Common myeloid progenitor, CD34-positive (primary cell): ENCODE measurements at places on chromosomes 13 and 19.

GRCh38 chr13:99691552-99691951, 190.3 kb downstream of the TM9SF2 start:
- DNase-seq: no peak

GRCh38 chr19:57078802-57079201, 41.0 kb upstream of the USP29 start:
- no peak for DNase-seq

DNA sequence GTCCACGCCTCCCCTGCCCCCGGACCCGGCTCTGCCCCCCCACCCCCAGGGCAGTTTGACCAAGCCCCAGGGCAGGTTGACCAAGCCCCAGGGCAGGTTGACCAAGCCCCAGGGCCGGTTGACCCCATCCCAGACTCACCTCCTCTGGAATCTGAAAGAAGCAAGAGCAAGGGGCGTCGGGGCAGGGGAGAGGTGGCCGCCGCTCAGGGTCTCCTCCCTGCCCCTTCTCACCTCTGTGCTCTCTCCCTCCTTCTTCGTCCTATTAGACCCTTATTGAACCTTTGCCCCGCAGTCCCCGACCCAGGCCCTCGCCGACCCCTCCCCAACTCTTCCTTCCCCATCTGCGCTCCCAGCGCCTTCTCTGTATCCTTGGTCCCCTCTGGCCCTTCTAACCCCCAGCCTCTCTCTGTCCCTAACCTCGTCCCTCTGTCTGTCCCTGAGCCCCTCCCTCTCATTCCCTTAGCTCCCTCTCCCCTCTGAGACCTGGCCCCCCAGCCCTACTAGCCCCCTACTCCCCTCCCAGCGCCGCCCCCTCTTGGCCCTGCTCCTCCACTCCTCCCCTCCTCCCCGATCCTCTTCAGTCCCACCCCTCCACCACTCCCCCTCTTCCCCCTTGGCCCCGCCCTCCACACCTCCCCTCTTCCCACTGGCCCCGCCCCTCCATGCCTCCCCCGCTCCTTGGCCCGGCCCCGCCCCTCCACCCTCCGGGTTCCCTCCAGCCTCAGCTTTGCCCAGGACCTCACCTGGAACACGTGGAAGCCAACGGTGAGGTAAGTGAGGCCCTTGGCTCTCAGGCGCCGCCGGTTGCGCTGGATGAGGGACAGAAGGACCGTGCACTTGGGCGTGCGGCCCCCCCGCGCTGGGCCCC, 7.6 kb downstream of the CAPN12 start:
- DNase-seq: peak; percentile 55

DNA sequence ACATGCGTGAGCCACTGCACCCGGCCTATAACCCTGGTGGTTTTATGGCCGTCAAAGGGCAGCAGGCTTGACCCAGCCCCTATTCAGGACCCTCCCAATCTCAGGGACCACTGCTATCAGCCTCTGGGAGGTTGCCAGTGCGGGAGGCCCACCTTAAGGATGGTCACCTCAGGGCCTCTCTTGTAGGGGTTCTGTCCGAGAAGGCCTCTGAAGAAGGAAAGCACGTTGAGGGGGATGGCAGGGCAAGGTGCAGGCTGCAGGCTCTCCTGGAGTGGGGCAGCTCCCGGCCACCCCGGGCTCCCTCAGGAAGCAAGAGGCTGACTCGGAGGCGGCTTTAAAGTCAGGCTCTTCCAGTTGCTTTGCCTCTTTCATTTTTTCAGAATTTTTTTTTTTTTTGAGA, 6.0 kb upstream of the GRTP1 start:
- DNase-seq: no peak

DNA sequence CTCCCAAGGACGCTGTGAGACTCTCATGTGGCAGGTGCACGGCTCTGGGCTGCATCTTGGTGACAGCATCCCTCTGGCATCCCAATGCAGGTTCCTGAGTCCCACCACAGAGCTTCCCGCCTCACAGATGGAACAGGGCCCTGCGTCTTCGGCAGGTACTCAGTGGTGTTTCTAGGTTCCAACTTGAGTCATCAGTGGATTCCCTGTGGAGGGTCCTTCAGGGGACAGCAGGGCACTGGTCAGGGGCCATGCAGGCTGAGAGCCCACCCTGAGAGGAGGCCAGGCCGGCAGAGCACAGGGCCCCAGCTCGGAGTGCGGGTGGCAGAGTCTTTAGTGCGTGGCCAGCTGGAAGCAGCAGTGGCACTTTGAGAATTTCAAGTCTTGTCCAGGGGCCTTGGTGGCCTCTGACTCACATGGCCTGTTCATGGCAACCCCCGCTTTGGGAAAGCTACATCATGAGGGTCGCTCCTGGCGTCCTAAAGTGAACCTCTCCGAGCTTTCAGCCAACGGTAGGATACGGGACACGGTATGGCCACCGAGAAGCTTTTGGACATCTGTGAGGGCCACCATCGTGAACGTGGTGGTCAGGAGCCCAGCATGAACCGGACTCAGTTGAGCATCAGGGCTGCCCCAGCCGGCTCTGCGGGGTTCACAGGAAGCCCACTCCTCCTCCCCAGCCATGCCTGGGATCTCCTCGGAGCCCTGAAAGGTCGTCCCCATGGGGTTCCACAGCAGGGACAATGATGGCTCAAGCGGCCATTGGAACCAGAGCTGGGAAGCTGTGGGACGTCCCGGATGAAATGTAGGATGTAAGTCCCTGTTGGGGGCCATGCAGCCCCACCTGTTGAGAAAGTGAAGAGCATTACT, 72.0 kb upstream of the MCF2L start:
- DNase-seq: no peak

- peak; percentile 26 for DNase-seq
These were observed 338.1 kb downstream of the RFC3 start for GRCh38 chr13:34155931-34156607.

- no peak for DNase-seq
These were observed 447.4 kb downstream of the COG6 start for GRCh38 chr13:40102854-40103253.

GRCh38 chr19:16315825-16316505, 8.7 kb upstream of the KLF2 start:
- DNase-seq: peak; percentile 75

DNA sequence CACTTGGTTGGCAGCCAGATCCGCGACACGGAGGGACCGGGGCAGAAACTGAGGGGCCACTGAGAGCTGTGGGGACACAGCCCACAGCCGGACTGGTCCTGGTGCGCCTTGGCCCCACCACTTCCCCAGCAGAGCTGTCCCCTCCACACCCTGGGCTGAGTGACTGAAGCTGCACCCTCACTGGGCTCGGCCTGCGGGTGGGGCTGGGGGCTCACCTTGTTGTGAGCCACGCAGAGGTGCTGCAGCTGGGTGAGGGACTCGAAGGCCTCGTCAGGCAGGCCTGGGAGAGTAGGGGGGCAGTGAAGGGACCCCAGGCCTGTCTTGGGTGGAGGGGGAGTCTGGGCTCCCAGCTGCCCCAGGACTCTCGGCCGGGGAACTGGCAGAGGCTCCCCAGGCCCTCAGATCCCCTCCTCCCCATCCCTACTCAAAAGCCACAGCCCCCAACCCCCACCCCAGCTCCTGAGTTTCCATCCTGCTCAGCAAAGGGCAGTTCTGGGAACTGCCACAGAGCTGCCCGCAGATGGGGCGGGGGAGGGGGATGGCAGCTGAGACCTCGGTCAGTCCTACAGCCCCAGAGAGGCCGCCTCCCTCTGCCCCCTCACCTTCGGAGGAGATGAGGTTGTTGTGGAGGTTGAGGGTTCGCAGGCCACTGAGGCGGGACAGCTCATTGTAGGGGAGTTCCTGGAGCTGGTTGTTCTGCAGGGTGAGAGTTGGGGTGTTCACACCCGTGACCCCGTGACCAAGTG, 2.3 kb downstream of the PODNL1 start:
- DNase-seq: no peak

GRCh38 chr19:11025997-11026396, 63.3 kb upstream of the LDLR start:
- no peak for DNase-seq

GRCh38 chr13:97278435-97279411, 56.6 kb downstream of the MBNL2 start:
- no peak for DNase-seq

DNA sequence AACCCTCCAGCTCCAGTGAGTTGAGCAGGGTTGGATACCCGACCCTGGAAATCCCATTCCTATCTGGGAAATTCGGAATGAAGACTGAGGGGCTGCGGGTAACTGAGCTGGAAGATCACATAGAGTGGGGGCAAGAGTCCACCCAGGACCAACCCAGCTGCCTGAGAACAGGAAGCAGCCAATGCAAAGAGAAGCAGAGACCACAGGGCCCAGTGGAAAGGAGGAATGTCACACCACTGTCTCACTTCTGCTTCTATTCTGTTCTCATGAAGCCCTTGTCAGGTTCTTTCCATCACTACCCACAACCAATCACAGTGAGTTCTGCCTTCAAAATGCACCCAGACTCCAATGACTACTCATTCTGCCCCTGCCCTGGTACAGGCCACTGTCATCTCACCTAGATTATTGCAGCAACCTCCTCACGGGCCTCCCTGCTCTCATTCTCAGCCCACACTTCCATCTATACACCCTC, 15.3 kb downstream of the DYRK1B start:
- DNase-seq: no peak

- DNase-seq: no peak
These were observed 363.6 kb upstream of the NBEA start for GRCh38 chr13:34578471-34578870.

DNA sequence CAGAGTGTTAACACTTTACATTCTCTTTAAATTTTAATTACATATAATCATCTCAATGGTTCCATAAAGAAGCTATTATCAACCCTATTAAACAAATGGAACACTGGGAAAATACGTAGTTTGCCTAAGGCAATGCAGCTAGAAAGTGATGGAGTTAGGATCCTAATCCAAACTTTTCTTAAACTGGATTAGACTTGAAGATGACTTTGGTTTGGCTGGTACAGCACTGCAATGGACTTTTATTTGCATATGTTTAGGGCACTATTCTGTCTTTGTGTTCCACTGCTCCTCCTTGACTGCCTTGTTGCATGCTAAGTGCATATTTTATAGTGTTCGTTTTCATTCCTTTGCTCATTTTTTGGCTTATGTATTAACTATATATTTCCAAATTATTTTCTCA, 133.5 kb upstream of the UFM1 start:
- no peak for DNase-seq

- no peak for DNase-seq
These were observed 54.5 kb downstream of the CCDC70 start for GRCh38 chr13:51916051-51916818.
